Mesenchymal stem cell (in vitro differentiated cells and primary cell): ENCODE measurements at places on chromosomes 6 and 20.
A peak's percentile ranks its signal among the peaks of the same experiment; 100 is the strongest.

GRCh38 chr6:106084106-106084988 lies 1.8 kb upstream of the PRDM1 start:
- H3K27ac ChIP-seq, result peak overlapping the region; percentile 17
- no peak overlapping the region for H3K4me3 ChIP-seq
- peaks cover 6% of the 10 kb centered on the region for H3K4me1 ChIP-seq
- no peaks in the 10 kb centered on the region for H3K36me3 ChIP-seq
- DNase-seq, result peak; percentile 90
- no peaks in the 10 kb centered on the region for H3K27me3 ChIP-seq

DNA sequence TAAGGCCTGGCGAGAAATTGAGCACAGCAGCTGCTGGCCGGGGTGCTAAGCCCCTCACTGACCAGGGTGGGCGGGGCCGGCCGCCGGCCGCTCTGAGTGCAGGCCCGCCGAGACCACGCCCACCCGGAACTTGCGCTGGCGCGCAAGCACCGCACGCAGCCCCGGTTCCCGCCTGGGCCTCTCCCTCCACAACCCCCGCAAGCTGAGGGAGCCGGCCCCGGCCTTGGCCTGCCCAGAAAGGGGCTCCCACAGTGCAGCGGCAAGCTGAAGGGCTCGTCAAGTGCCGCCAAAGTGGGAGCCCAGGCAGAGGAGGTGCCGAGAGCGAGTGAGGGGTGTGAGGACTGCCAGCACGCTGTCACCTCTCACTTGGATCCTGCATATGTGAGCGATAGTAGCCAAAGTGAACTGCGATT lies 251.2 kb downstream of the GJA1 start:
- H3K27ac ChIP-seq, result no peak overlapping the region
- H3K4me1 ChIP-seq, result no peaks in the 10 kb centered on the region
- H3K27me3 ChIP-seq, result no peaks in the 10 kb centered on the region
- no peak for DNase-seq
- no peak overlapping the region for H3K4me3 ChIP-seq

GRCh38 chr6:129842881-129843409 lies 18.2 kb downstream of the TMEM244 start:
- DNase-seq, result no peak
- H3K27me3 ChIP-seq, result no peaks in the 10 kb centered on the region
- no peaks in the 10 kb centered on the region for H3K36me3 ChIP-seq
- H3K4me1 ChIP-seq, result no peaks in the 10 kb centered on the region
- H3K27ac ChIP-seq, result no peak overlapping the region
- H3K4me3 ChIP-seq, result no peak overlapping the region

- no peak overlapping the region for H3K4me3 ChIP-seq
- H3K27ac ChIP-seq, result peak overlapping the region; percentile 61
- H3K4me1 ChIP-seq, result peaks cover 38% of the 10 kb centered on the region
- H3K27me3 ChIP-seq, result peaks cover 19% of the 10 kb centered on the region
- no peak for DNase-seq
Observed at GRCh38 chr6:168274037-168274952, 45.3 kb downstream of the DACT2 start.

DNA sequence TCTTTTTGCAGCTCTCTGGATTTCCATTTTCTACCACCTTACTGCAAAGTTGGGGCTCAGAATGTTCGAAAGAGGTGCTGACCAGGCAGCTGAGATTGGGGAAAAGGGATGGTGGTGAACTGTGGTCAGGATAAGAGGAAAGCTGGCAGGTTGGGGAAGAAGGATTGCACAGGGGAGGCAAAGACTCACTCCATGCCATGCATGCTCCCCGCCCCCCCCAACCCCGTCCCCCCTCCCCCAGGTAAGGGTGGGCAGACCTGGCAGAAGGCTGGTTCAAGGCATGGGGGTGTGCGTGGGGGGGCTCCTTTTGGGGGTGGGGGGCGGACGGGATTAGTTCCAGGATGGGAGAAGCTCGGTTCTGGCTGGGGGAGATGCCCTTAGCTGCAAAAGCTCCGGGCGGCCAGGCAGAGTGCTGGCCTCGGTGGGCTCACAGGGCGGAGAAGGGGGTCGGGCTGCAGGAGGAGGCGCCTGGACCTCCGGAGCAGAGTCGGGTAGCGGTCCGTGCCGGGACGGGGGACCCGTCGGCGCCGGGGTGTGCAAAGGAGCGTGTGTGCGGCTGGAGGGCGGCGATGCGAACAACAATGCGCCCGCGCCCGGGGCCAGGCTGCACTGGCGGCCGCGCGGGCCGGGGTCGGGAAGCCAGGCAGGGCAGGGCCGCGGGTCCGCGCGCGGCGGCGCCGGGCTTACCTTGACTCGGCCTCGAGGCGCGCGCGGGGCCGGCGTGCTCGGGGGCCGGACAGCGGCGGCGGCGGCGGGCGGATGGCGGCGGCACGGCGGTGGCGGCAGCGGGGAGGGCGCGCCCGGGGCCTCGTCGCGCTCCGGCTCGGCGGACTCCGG lies 880 bp downstream of the ADNP start:
- peak overlapping the region; percentile 68 for H3K27ac ChIP-seq
- no peak for DNase-seq
- peak overlapping the region; percentile 99 for H3K4me3 ChIP-seq
- H3K4me1 ChIP-seq, result peaks cover 12% of the 10 kb centered on the region
- H3K27me3 ChIP-seq, result no peaks in the 10 kb centered on the region

- H3K27ac ChIP-seq, result no peak overlapping the region
- H3K4me1 ChIP-seq, result no peaks in the 10 kb centered on the region
- no peak overlapping the region for H3K4me3 ChIP-seq
- peaks cover 48% of the 10 kb centered on the region for H3K27me3 ChIP-seq
- no peaks in the 10 kb centered on the region for H3K36me3 ChIP-seq
- DNase-seq, result no peak
Observed at GRCh38 chr6:12903246-12903645, 186.7 kb downstream of the PHACTR1 start.
